Panc1 (cell line): ENCODE measurements at places on chromosomes 5 and 9. TPM values are rescaled to one million over a fixed set of nuclear protein-coding genes. Genes with fewer than 3 reads are reported as not detected.

ASTN2 gene
- total RNA-seq: 3.9 TPM

- no peaks in the 10 kb centered on the region for H3K36me3 ChIP-seq
- H3K27ac ChIP-seq: peak overlapping the region; percentile 1; the same call in 1 of the 2 replicates
Measured at GRCh38 chr5:134252671-134253070, 26.8 kb upstream of the PPP2CA start.

CTXN3 gene
- total RNA-seq: not detected

GRCh38 chr9:124478354-124478753, 28.1 kb downstream of the ADGRD2 start:
- H3K27me3 ChIP-seq: no peaks in the 10 kb centered on the region
- no peak overlapping the region for H3K4me3 ChIP-seq
- no peak for DNase-seq
- H3K4me1 ChIP-seq: peaks cover 8% of the 10 kb centered on the region; the same call in 1 of the 2 replicates

MED27 gene
- 24.4 TPM for total RNA-seq

F2RL1 gene
- 65.9 TPM for total RNA-seq

IGFBPL1 gene
- 13.7 TPM for total RNA-seq

DNA sequence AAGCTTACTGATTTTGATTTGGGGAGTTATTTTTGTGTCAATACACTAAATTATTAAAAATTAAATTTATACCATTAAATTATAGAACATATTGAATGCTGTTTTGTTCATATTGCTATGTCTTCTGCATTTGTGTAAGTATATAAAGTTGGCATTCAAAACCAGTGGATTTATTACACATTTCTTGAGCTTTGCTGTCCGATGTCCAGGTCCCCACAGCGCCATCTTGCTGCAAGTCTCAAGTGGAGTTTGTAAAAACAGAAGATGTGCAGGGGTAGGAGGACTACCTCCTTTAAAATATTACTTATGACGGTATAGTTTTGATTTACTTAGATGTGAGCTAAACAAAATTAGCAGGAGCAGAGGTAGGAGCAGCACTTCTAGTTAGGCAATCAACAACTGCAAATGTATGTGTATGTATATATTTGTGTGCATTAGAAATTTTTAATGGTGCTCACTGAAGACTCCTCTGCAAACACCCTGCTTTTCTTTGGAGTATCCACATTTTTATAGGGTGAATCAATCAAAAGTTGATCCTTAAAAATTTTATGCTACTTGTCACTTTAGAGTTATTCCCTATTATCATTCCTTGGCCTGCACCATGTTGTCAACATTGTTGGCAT, 37.4 kb downstream of the CPEB4 start:
- H3K27ac ChIP-seq: no peak overlapping the region
- no peak for DNase-seq
- no peaks in the 10 kb centered on the region for H3K36me3 ChIP-seq
- no peak overlapping the region for H3K4me3 ChIP-seq
- H3K27me3 ChIP-seq: no peaks in the 10 kb centered on the region

- H3K27ac ChIP-seq: no peak overlapping the region
- H3K4me1 ChIP-seq: no peaks in the 10 kb centered on the region
- no peaks in the 10 kb centered on the region for H3K27me3 ChIP-seq
- no peak for DNase-seq
Measured at GRCh38 chr9:79470954-79471353, 100.8 kb upstream of the TLE4 start.

GRCh38 chr5:53027913-53028312, 38.8 kb downstream of the ITGA2 start:
- peak overlapping the region; percentile 74 for H3K27ac ChIP-seq
- H3K4me1 ChIP-seq: peaks cover 75% of the 10 kb centered on the region
- DNase-seq: no peak
- H3K4me3 ChIP-seq: no peak overlapping the region

PCDHB10 gene
- 0.72 TPM for total RNA-seq

GRCh38 chr5:146447734-146448380, 724 bp downstream of the TCERG1 start:
- peaks cover 24% of the 10 kb centered on the region for H3K4me1 ChIP-seq
- H3K27me3 ChIP-seq: no peaks in the 10 kb centered on the region
- H3K27ac ChIP-seq: peak overlapping the region; percentile 98
- no peaks in the 10 kb centered on the region; the same call in 1 of the 2 replicates for H3K36me3 ChIP-seq
- DNase-seq: no peak
